COLO829 (cell line): ENCODE measurements at places on chromosomes 3 and 15.

DNA sequence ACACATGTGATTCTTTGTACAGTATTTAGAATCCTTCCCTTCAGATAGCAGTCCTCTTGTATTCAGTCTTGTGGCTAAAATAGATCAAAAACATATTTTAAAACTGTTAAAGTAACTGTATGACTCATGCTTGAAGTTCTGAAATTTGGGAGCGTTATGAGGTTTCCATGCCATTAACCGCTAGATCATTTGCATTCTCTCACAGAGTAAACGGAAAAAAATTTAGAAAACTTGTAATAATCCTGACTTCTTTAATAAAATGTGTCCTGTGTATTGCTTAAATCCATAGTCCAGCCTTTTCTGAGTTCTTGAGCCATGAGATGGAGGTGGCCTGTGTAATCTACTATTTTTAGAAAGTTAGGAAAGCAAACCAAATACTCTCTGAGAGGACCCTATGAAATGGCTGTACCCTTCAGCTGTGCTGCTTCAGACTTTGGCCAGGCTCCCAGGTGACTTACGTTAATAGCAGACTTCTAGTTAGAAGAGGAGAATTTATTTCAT is 33.8 kb downstream of the MBNL1 start:
- DNase-seq: peak; percentile 43

DNA sequence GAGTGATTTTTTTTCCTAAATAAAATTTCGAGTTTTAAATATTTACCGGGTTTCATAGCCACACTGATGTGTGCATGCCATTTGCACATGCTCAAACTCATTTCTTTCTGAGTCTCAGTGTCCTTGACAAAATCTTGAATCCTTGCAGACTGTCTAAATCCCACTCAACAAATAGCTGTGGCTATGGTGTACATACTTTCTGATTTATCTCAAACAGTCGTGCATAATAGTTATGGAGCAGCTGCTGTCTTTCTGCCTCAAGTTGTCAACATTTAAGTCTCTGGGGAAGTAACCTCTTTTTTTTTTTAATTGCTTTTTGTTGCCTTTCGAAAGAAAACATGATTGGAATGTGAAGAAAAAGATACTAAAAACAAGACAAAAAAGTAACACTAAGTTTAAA is 52.8 kb upstream of the UTS2B start:
- DNase-seq: no peak

GRCh38 chr3:89533275-89533674 is 425.9 kb downstream of the EPHA3 start:
- DNase-seq: no peak

- peak; percentile 66 for DNase-seq
Observed at GRCh38 chr3:40504636-40505430, 1.0 kb upstream of the ZNF620 start.

GRCh38 chr15:31609906-31610305 is 283.3 kb downstream of the KLF13 start:
- no peak for DNase-seq

DNA sequence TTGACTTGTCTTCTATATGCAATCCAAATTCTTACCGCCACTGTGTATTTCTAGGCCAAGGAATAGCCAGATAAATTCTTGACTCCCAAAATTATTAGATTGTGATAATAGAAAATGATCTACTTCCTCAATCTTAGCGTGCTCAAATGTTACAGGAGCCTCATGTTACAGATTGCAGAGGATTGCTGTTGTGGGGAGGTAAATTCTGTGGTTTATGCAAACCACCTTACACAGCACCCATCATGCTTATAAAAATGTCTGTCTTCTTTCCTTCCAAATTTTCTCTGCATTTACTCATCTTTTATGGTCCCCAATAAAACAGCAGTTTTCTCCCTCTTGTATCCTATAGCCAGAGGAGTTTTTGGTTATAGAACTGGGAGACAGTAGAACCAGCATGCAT is 420.2 kb upstream of the ROBO1 start:
- no peak for DNase-seq

DNA sequence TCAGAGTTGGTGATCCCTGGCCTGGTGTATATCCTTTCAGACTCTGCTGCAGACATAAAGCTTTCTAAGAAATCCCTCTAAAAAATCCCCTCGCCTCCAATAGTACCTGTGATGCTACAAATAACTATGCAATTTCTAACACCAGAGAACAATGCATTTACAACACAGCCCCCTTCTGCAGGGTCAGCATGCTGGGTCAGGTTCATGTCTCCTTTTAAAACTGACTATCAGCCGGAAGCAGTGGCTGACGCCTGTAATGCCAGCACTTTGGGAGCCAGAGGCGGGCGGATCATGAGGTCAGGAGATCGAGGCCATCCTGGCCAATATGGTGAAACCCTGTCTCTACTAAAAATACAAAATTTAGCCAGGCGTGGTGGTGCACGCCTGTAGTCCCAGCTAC is 77.0 kb upstream of the SPATA12 start:
- no peak for DNase-seq

GRCh38 chr3:179297971-179298725 is 24.7 kb upstream of the ZNF639 start:
- peak; percentile 53 for DNase-seq

GRCh38 chr3:122892118-122892960 is 97.5 kb downstream of the SLC49A4 start:
- DNase-seq: no peak

- peak; percentile 28 for DNase-seq
Observed at GRCh38 chr15:72599855-72600464, 54.5 kb upstream of the GOLGA6B start.

GRCh38 chr3:16809993-16810392 is 74.8 kb upstream of the PLCL2 start:
- DNase-seq: no peak

DNA sequence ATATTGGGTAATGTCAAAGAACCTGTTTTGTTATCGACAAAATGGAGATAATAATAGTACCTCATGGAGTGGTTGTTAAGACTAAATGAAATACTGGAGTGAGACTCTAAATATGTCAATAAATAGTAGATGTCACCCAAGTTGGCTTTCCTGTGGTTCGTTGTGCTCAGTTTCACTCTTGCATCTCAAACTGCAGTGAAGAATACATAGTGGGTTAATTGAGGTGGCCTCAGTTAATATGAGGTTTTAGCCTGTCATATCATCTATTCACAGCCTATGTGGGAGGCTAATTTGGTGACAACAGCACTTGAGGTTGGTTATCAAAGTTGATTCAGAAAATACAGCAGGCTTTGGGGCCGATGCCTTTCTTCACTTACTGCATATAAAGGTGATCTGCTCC is 485.5 kb upstream of the SUCLG2 start:
- DNase-seq: no peak

GRCh38 chr3:159902546-159903314 is 85.9 kb upstream of the IL12A start:
- DNase-seq: no peak

DNA sequence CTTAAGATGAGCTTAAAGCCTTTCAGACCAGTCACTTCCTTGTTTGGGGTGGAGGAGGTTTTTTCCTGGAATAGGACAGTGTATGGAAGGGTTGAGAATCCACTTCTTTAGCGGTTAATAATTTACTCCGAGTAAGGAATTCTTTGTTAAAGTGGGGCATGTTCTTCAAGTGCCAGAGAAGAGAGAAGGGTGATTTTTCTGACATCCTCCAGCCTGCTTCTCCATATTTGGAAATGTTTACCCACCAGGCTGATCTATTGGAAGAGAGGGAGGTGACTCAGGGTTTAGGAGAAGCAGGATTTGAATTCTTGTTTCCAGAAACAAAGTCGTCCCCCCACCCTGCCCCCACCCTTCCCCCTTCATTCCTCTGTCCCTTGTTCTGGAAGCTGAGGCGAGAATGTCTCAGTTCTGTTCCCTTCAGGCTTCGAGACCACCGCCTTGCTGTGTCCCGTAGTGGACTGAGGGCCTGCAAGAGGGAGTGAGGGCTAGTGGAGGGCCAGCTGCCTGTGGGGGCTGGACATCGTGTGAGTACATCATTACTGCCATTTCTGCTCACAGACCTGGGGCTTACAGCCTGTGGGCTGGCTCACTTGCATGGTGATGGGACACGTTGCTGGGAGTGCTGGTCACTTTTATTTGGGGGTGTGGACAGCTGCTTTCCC is 58.5 kb downstream of the LPP start:
- DNase-seq: no peak

DNA sequence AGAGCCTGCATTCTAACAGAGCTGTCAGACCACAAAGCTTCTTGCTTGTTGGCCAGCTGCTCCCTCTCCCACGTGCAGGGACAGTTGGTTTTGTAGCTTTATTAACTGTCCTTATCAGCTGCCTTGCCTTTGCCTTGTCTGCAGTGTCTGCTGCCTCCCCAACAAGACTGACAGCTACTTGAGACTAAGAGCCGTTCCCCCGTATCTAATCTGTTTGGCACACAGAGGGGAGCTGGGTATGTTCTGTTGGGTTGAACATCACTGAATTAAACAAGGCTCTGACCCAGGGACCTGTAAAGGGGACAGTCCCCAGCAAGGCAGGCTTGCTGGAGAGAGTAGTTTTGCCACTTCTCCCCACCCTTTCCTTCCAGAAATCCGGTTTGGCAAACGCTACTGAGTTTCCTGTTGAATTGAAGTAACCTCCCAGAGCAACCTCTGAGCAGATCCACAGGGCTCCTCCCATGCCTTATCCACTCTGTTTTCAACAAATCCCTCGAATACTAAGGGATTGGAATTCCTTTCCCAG is 116.1 kb downstream of the ANP32A start:
- no peak for DNase-seq

DNA sequence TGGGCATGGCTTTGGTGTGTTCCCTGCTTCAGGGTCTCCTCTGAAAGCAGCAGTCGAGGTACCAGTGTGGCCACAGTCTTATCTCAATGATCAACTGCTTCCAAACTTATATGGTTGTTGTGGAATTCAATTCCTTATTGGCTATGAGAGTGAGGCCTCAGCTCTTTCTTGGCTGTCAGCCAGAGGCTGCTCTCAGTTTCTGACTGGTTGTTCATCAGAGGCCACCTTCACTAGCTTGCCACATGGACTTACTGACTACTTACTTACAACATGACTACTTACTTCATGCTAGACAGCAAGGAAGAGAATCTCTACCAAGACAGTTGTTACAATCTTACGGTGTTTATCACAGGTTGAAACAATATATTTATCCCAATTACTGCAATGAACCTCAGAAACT is 789.2 kb downstream of the DIPK2A start:
- no peak for DNase-seq

- no peak for DNase-seq
Observed at GRCh38 chr3:36942638-36943248, 2.1 kb downstream of the TRANK1 start.

GRCh38 chr15:76190751-76191538 is 120.3 kb downstream of the ETFA start:
- peak; percentile 77 for DNase-seq

DNA sequence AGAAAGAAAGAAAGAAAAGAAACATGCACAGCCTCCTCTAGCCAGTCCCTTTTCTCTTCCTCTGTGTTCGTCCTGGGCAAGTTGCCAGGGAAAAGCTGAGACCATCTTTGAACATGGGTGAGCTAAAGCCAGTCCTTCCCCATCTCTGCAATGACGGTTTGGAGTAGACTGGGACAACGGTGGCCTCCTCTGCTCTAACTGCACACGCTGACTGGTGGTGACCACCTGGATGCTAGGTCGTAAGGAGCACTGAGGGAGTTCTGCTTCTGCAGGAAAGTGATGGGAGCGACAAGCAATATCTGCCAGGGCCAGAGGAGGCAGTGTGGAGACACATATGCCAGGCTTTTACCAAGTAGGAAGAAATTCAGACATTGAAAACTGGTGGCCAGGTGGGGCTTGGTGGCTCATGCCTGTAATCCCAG is 111.7 kb downstream of the NUP210 start:
- peak; percentile 3 for DNase-seq

- no peak for DNase-seq
Observed at GRCh38 chr15:37094333-37094914, 5.9 kb downstream of the MEIS2 start.

- no peak for DNase-seq
Observed at GRCh38 chr3:112817797-112818196, 28.9 kb downstream of the CD200R1L start.

DNA sequence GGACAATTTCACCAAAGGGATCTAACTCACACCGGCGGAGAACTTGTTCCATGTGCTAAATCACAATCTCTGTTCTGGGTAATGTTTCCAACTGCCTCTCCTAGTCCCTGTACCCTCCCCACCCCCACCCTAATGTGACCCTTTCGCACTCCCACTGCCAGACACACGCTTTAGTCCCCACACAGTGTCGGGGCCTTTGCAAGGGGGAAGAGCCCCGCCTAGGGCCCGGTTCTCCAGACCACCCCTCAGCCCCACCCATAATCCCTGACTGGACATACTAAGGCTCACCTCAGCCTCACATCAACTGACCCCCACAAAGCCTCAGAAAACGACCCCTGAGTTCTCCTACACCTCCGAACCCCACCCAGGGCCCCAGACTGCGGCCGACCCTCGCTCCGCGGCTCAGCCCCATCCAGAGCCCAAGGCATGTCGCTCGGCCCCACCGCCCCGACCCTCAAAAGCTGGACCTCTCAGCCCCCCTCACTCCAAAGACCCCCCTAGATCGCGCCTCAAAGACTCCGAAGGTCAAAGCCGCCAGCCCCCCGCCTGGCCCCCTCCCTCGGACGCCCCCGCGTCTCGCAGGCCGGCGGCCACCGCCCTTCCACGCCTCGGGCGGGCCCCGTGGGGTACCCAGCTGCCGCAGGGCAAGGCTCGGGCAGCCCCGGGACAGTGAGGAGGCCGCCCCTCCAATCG is 72.0 kb upstream of the MAP4 start:
- DNase-seq: peak; percentile 36

GRCh38 chr3:196974661-196975060 is 6.0 kb upstream of the PIGZ start:
- no peak for DNase-seq

DNA sequence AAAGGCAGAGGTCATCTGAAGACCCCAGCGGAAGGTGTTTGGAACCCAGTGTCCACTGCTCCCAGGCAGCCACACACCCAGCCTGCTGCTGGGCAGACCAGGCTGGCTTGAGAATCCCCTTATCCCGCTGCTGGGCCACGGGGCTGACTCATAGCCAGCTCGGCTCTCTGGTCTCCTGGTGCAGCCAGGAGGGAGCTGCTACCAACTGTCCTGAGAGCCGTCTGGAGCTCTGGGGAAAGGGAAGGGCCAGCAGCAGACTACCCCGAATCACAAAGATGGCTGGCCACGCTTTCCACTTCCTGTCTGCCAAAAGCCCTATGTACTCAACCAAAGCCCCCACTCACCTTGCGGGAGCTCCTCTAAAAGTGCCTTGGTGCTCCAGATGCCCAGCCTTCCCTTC is 38.3 kb downstream of the WHAMM start:
- DNase-seq: no peak

DNA sequence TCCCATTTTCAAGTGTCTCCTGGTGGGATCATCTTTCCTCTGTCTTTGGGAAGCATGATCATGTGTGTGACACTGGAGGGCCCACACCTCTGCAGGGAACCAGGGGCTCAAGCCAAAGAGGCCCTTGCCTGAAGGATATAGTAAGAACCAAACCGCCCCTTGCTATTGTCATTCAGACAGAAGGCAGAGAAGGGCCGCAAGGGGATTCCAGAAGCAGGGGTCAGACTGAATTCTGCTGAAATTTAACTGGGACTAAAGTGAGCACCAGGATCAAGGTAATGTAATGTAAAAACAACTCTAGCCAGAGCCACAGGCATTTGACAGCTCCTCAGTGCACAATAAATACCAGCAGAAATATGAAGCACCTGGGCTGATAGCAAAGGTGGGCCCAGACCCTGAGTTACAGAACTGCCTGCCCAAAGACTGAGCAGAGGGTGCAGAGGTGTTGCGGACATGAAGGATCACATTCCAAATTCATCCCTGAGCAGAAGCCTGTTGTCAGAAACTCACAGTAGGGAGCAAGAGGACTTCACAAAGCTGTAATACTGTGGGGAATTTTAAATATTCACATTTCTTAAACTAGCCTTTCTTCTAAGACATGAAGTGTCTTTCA is 46.0 kb upstream of the RASGRF1 start:
- no peak for DNase-seq

GRCh38 chr3:176037636-176038035 is 1159.6 kb downstream of the TBL1XR1 start:
- no peak for DNase-seq
